Right kidney (tissue), 9 donors: ENCODE measurements at places on chromosomes 2 and 18.

GRCh38 chr2:26229595-26229994 lies 14.8 kb downstream of the HADHA start:
- DNase-seq, result no peak

GRCh38 chr18:27349284-27349882 lies 164.3 kb upstream of the CHST9 start:
- no peak for DNase-seq

GRCh38 chr2:239738159-239738558 lies 287.0 kb downstream of the NDUFA10 start:
- no peak for DNase-seq

- DNase-seq, result no peak
Observed at GRCh38 chr18:76720683-76721082, 101.7 kb upstream of the ZNF236 start.

DNA sequence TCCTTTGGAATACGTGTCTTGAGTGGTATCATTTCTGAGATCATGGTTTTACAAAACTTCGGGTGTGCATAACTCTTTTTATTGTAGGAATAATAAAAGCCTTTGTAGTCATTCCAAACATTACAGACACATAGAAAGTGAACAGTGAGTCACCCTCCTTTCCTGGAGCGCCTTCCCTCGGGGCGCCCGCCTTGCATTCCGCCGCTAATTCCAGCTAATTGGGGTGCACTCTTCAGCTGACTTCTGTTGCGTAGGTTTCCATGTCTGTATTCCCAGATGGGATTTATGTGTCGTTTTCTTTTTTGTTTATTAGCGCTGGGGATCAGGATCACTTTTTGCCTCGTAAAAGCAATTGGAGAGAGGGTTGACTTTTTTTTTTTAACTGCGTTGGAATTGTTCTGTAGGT lies 18.7 kb downstream of the SH3BP4 start:
- no peak for DNase-seq

GRCh38 chr18:68676913-68677312 lies 38.0 kb downstream of the TMX3 start:
- DNase-seq, result no peak

DNA sequence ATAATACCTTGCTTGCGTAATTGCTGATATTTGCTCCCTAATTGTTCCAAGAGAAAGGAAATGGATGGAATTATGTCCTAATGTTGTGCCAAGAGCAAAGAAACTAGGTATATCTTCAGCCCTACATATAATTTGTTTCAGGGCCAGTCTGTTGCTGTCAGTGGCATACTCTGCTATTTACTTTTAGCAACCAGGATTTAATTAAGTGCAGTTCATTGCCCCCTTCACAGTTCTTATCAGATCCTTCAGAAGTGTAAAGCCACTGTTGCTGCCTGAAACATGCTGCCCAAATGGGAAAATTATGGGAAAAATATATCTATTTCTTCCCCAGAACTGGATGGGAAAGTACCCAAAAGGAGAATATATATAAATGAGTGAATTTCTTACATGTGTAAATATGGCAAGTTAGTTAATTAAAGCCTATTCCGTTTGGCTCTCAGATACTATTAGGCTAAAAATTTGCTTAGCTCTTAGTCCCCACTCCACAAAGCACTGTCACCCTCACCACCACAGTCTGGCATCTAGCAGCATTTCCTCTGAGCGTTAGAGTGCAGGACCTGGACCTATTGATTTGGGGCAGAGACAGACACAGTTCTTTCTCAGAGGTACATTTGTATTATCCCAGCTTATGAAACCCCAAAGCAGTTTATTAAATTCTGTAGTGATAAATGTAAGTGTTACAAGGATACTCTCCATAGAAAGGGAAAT lies 72.8 kb upstream of the DTNA start:
- DNase-seq, result no peak

DNA sequence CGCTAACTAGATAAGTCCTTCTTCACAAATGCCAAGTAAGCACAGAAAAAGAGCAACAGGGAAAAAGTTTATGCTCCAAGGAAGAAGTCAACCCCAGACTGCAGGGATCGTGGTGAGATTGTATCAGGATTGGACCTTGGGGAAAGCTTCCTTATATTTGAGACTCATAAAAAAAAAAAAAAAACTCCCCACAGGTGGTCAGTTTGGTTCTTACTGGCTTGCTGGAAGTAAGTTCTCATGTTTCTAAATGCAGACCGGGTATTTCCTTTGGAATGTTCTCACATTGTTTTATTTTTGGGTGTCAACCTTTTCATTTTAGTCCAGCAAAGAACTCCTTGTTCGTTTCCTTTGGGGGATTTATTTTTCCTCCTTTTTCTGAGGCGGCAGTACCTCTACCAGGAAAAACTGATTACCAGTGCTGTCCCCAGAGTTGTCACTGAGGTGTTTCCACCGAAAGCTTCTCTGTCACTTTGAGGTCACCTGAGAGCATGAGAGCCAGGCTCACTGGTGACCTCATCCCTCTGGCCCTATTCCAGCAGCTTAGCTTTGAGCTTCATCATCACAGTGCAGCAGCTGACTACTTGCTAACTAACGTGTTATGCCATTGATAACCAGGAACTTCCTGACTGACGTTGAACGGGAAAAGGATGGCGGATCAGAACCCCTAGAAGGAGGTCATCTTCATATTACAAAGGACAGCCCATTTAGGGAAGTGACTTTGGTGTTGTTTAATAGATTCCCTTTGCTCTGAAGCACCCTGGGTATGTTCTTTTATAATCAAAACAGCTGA lies 16.8 kb upstream of the ATP8B1 start:
- DNase-seq, result peak; percentile 19

DNA sequence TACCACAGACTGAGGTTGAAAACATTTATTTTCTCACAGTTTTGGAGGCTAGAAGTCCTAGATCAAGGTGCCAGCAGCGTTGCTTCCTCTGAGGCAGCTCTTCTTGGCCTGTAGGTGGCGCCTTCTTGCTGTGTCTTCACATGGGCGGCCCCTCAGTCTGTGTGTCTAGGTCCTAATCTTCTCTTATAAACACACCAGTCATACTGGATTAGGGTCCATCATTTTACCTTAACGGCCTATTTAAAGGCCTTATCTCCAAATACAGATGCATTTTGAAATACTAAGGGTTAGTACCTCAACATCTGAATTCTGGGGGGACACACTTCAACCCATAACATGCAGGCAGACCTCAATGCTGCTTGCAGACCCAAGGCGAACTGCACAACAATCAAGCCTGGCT lies 4.4 kb upstream of the RMC1 start:
- DNase-seq, result peak; percentile 38

- no peak for DNase-seq
Observed at GRCh38 chr2:112301973-112302372, 26.6 kb downstream of the ZC3H6 start.

- DNase-seq, result no peak
Observed at GRCh38 chr18:37872562-37872961, 307.0 kb upstream of the CELF4 start.

GRCh38 chr2:15300624-15301573 lies 260.2 kb downstream of the NBAS start:
- DNase-seq, result no peak

DNA sequence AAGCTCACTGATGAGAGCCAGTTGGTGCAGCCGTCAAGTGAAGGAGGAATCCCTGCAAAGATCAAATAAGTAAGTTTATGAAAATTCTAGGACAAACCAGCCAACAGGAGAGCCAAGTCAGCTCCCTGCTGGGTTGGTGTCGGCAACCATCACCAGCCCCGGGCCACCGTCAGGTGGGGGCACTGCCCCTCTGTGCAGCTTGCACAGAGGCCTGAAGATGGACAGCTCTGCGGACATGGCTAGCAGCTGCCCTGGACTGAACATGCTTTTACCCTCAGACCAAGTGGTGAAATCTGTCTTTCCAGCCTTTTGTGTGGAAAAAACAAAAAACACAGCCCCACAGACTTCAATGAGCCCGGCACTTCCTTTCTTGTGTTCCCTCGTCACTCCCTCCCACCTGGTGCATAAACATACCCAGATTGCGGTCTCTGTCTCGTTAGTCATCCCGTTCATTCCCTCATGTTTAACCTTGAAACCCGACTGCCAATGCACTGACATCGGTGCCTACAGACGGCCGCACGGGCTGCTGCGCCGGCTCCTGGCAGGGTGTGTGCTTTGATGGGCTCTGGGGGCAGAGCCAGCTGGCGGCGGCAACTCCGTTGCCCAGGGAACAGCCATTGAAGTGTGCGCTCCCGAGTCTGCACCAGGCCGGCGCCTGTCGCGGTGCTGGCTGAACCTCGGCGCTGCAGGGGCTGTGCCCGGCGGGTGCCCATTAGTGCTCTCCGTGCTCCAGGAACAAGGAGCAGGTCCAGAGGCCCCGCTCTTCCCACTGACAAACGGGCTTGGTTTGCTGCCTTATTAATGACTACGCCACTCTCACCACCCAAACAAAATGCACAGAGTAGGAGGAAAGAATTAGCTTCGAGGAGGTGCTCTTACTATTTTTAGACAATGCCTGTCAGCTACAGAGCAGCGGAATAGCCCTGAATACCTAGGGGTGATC lies 95.3 kb downstream of the EIPR1 start:
- DNase-seq, result peak; percentile 69

GRCh38 chr2:205563646-205564045 lies 118.7 kb upstream of the NRP2 start:
- DNase-seq, result no peak

GRCh38 chr2:204437408-204437807 lies 107.9 kb upstream of the PARD3B start:
- no peak for DNase-seq

DNA sequence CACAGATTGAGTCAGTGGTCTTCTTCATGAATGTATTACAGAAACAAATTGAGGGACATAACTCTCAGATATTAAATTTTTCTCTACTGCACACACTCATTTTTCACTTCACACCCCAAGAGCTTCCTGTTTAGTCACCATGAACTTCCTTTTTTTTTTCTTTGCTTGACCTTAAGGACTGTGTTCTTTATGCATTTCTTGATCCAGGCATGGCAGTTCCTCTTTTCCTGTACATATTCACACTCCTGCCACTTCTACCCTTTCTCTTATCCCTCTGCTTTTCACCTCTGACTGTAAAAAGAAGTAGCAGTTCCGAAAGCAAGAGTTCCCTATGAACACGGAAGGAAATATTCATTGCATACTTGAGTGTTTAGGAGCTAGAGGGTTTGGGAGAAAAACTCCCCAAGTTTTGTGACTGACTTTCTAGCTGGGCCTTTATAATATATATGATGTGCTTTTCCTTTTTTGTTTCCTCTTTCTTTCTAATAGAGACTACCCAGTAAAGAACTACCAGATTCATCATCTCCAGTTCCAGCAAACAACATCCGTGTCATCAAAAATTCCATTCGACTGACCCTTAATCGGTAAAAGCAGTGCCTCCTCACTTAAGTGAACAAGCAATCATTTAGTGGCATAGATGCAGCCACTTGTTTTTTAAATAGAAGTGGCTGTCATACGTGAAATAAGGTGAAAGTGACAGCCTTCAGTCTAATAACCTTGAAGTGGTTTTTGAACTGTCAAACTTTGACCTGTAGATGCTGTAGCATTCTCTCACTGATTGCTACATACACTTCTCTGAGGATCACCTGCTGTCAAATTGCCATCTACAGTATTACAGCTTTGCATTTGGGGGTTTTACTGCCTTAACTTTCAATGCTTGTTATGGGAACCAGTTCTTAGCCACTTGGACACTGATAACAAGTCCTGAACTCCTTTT lies 40.8 kb downstream of the PAPOLG start:
- no peak for DNase-seq

GRCh38 chr2:170122883-170123547 lies 54.9 kb upstream of the MYO3B start:
- DNase-seq, result no peak

- no peak for DNase-seq
Observed at GRCh38 chr2:110746586-110747521, 14.5 kb downstream of the ACOXL start.

GRCh38 chr18:210733-211132 lies 52.4 kb downstream of the USP14 start:
- no peak for DNase-seq

GRCh38 chr18:77990131-77990530 lies 740.5 kb downstream of the GALR1 start:
- no peak for DNase-seq
